ENCODE measurements at places on chromosomes 16 and 17.

DNA sequence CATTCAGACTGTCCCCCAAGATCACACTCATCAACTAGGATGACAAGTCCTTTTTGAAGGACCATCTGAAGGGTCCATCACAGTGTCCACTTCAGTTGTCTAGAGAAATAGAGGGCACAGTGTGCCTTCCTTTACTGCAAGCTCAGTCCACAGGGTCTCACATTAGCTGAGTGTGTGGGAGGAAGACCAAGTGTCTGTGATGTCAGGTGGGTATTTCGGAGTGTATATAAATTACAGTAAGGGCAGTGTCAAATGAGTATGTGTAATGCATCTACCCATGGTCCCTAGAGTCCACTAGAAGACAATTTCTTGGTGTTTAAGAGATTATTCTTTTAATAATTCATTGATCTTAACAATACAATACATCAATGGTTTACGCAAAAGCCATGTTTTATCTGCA is 272.2 kb downstream of the CDH13 start:
- DNase-seq, result no peak

DNA sequence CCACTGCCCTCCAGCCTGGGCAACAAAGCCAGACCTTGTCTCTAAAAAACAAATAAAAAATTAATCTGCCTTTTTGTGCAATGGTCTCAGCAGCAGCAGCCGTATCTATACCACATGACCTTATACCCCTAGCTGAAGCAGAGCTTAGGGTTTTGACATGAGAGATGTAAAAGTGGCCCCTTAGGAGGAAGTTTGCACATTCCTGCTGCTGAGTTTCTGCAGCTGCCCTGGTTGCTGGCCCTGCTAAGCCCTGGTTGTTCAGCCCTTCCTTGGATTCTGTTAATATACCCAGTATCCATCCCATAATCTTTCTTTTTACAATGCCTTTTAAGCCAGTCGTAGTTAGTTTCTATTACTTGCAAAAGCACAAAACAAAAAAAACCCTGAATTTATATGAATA is 33.0 kb upstream of the PRKCB start:
- DNase-seq, result no peak

DNA sequence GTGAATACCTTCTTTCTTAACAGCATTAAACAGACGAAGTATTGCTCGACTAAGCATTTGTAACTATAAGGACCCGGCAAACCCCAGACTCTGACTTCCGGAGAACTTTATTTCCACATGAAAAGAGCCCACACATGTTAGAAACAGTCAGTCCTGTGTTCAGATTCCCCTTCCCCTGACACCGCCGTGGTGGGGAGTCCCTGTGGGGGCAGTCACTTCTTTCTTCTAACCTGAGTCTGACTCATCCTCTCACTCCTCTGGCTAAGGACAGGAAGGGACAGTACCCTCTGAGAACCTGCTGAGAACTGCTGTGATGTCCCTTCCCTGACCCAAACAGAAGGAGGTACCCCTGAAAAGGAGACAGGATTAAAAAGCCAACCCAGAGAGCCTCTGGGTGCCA is 165.1 kb downstream of the XYLT1 start:
- DNase-seq, result no peak

- DNase-seq, result no peak
These were observed 71.8 kb downstream of the ZNF18 start for GRCh38 chr17:11925262-11926021.

DNA sequence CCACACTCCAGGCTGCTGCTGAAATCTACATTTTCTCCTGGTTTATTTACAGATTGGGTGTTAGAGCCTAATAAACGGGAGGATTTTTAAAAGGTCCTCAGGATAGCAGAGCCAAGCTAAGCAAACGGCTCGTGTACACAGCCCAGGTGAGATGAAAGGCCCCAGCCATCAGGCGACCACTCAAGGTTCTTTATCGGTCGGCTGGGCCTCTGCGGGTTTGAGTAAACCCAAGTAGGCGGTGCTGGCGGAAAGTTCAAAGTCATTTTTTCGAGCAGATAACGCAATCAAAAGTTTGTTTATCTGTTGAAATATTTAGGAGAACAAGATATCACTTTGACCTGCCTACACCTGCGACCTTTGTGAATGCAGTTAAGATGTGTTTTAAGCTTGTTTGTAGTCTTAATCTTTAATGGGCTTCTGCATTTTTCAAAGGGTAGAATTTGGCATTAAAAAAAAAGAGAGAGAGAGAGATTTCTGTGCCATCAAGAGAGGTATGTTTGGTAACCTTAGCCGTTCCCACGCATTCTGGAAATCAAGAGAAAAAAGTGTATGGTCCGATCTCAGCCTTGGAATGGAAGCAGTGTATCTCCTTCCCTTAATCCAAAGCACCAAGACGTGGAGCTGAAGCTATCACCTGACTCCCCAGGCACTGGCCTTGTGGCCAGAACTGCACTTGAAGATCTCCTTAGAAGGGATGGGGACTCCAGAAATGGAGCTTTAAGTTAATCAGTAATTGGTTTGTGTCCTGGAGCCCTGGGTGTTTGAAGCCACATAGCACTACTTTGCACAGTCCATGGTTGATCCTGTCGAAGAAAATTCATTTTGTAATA is 301.7 kb upstream of the IRX5 start:
- DNase-seq, result no peak
